ENCODE measurements at places on chromosomes 16 and 17. TPM values are rescaled to one million over a fixed set of nuclear protein-coding genes. Genes with fewer than 3 reads are reported as not detected.
A peak's percentile ranks its signal among the peaks of the same experiment; 100 is the strongest.

Gene KRT33A
- not detected for total RNA-seq

GRCh38 chr16:1182316-1182671 lies 29.4 kb downstream of the CACNA1H start:
- no peak for DNase-seq

Gene GRB7
- total RNA-seq: 50.6 TPM

DNA sequence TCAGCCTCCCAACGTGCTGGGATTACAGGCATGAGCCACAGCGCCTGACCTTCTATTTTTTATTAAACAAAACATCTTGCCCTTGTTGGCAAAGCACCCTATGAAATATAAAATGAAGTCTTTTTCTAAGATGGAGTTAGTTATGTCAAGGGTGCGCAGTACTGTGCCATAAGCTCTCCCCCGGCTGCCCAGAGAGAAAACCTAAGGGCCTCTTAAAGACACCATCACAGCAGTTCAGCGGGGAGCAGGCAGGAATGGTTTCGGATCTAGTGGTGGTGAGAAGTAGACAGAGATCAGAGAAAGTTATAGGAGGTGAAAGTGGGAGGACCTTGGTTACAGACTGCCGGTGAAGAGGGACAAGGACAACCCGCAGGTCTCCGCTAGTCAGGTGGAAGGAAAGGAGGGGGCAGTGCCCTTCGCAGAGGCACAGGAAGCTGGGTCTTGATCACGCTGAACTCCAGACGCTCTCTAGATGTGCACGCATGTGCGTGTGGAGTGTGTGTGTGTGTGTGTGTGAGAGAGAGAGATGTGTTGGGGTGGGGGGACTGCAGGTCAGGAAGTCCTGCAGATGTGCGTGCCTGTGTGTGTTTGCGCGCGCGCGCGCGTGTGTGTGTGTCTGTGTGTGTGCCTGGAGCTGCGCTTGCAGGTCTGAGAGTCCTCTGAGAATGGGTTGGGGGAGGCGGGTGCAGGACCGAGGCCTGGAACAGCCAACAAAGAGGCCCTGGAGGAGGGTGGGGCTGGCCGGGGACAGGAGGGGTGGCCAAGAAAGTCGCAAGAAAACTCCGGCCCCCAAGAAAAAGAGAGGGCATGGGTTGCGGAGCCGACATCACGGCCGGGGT lies 748 bp upstream of the CMTM3 start:
- peak; percentile 80 for DNase-seq

DNA sequence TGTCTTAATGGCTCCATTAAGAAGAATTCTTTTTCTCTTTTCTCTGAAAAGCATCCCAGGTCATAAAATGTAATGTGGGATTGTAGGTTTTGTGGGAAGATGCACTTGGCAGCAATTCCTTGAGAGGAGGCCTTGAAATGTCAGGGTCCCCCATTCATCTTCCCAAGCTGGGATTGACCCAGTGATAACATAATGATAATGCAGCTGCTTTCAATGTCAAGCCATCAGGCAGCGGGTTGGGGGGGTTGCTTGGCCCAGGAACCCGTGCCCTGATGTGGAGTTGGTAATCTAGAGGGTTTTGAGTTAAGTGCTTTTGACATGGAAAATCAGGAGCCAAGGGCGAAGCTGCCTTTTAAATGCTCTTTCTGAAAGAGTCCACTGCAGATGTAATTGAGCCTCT lies 484.0 kb downstream of the WWOX start:
- DNase-seq: no peak

GRCh38 chr16:87703835-87704375 lies 61.9 kb downstream of the KLHDC4 start:
- no peak for DNase-seq

GRCh38 chr16:25126820-25127232 lies 15.3 kb downstream of the LCMT1 start:
- DNase-seq: no peak

DNA sequence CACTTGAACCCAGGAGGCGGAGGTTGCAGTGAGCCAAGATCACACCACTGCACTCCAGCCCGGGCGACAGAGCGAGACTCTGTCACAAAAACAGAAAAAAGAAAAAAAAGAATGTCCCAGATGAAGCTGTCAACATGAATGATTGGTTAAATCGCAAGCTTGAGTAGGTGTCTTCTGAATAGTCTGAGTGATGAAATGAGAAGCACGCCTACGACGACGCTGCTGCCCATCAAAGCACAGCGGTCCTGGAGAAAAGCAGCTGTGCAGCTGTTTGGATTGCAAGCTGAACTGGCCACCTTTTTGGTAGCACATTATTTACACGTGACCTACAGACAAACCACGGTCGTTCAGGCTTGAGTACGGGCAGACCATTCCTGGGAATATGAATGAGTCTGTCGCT lies 12.5 kb downstream of the ADCY9 start:
- no peak for DNase-seq

DNA sequence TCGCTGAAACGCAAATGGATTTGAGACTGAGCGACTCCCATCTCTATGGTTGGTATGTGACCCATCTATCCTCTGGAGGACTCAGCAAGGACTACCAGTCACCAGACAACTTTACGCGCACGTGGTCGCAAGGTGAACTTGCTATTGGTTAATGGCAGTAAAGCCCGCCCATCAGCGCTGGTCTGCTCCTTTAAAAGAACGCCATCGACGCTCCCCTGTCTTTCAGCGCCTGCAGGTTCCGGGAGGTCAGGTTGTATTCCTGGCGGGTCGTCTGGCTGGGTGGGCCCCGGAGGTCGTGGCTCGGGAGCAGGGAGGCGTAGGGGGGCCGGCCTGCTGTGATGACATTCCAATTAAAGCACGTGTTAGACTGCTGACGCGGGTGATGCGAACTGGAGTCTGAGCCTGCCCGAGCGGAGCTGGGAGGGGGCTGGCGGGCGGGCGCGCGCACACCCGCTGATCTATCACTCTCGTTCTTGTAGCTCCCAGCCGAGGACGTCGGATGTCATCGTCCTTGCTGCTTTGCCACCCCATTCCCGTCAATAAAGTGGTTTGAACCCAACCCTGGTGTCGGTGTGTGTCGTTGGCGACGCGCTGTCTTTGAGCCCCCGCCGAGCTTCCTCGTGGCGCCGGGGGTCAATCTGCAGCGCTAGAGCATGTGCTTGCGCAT lies 15.9 kb upstream of the ERN1 start:
- DNase-seq: peak; percentile 99

Gene EXOSC6
- 41.6 TPM for total RNA-seq

Gene ADAMTS18
- total RNA-seq: 0.07 TPM

DNA sequence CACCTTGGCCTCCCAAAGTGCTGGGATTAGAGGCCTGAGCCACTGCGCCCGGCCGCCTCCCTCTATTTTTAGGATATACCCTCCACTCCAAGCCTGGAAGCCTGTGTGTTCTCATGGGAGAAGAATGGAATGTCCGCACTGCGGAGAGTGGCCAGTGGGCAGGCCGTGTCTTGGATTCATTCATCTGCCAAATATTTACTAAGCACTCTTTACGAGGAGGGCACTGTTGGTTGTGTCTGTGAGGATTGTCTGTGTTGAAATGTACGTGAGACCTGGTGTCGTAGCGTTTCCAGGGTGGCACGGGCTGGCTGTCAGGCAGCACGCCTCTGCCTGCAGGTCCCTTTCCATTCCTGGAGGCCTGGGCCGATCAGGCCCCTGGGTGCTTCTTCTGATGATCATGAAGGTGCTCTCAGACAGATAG lies 19.2 kb downstream of the PGS1 start:
- no peak for DNase-seq

Data from H9 (cell line).